Progenitor cell of endocrine pancreas (in vitro differentiated cells): ENCODE measurements at places on chromosomes 3 and 15.
A peak's percentile ranks its signal among the peaks of the same experiment; 100 is the strongest.

- DNase-seq, result no peak
Observed at GRCh38 chr3:57234613-57235575, 7.4 kb downstream of the APPL1 start.

- DNase-seq, result no peak
Observed at GRCh38 chr3:27824312-27825200, 102.4 kb upstream of the EOMES start.

DNA sequence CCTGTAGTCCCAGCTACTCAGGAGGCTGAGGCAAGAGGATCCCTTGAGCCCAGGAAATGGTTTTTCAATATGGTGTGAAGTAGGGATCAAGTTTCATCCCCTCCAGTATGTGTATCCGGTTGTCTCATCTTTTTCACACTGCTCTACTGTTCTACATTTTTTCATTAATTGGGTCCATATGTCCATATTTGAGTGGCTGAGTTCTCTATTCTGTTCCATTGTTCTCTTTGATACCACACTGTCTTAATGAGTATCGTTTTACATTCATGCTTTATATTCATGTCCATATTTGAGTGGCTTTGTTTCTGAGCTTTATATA, 81.6 kb upstream of the LRRFIP2 start:
- DNase-seq, result no peak

DNA sequence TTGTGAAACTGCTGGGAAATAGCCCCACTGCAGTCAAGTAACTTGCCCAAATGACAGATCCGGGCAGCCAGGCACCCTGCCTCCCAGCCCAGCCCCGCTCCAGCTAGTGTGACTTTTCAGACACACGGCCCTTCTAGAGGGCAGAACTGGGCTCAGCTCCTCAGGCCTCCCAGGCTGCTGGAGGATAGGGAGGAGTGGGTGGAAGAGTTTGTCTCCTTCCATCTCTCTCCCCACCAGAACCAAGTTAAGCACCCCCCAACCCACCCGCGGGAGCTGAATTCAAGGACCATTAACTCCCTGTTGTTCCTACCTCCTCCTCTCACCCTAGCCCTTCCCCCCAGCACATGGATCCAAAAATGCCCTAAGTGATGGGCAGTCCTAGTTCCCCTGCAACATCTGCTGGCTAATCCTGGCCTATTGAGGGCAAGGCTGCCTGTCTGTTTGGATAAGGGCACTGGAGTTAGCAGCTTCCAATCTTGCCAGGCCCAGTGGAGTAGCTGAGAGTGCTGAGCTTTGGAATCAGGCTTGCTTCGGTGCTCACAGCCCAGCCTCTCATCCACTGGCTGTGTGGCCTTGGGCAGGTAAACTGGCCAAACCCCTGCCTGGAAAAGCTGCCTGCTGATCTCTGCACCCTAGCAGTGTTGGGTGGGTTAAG, 3.1 kb downstream of the CCDC33 start:
- no peak for DNase-seq

- no peak for DNase-seq
Observed at GRCh38 chr3:18572809-18573208, 147.7 kb upstream of the SATB1 start.

GRCh38 chr3:175648899-175649298, 789.8 kb downstream of the NAALADL2 start:
- DNase-seq, result no peak

GRCh38 chr3:129560911-129561594, 18.1 kb downstream of the H1-8 start:
- DNase-seq, result no peak

GRCh38 chr3:45968149-45968548, 24.9 kb downstream of the CXCR6 start:
- no peak for DNase-seq

- no peak for DNase-seq
Observed at GRCh38 chr3:157746391-157746790, 243.2 kb upstream of the VEPH1 start.

DNA sequence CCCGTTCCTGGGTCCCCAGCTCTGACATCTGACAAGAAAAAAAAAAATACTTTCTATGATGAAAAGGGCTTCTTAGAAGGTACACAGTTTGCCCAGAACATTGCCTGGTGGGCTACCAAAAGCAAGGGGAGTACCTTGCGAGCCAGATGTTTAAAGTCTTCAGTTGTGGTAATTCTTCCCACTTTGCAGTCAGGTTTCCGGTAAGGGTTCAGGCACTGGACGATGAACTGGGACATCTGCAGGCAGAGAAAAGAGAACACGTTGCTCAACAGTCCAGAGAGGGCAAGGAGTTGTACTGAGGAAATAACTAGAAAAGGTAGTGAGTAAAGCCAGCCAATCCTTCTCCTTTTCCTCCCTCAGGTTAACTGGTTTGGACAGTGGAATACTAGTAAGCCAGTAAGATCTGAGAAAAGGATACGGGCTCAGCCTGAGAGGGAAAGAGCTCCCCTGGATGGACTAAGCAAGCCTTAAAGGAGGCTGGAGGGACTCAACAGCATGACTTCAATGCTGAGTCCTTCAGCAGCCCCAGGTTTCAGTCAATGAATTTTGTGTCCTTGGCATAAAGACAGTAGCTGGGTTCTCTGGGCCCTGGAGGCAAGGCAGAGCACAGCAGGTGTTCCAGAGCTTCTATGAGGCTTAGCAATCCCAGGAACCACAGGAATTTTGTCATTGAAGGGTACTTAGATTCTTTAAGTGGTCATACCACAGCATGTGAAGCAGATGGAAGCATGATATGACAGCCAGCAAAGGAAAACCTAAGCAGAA, 38.2 kb downstream of the NBEAL2 start:
- DNase-seq, result no peak

- peak; percentile 37 for DNase-seq
Observed at GRCh38 chr15:22979238-22980188, 655 bp downstream of the CYFIP1 start.

DNA sequence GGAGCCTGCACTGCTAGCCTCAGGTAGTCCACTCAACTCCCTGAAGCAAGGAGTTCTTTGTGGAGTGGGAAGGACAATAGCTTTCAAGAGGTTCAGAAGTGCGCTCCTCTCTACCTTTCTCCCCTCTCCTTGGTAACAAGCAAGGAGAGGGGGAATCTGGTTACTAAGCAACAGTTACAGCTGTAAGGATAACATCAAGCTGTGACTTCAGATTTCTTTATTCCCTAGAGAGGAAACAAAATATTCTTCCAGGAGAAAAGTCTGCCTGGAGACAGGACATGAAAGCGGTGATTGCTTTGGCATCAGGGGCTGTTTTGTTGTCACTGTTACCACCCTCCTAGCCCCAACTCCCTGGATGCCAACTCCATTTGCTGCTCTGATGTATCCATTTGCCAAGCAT, 70.4 kb downstream of the TRANK1 start:
- DNase-seq, result no peak

- peak; percentile 39 for DNase-seq
Observed at GRCh38 chr15:23035964-23036566, 3.3 kb downstream of the TUBGCP5 start.

DNA sequence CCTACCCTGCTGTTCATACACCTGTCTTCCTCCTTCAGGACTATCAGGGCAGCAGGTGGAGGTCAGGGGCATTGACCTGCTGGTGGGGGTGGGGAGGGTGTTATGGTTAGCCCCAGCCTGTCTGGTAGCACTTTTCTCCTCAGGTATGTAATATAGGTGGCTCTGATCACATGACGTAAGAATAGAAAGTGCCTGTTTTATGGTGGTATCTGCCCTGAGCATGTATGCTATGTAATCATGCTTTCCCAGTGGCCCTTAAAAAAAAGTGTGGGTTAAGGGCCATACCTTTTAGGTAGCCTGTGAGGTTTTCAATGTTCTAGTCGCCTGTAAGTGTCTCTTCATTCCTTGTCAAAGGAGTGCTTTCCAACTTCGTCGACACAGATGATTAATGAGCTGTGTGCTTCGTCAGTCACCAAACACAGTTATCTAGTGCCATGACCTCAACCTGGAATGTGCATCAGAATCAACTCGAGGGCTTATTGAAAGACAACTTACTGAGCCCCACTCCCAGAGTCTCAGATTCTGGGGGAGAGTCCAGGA, 86.3 kb downstream of the KLHL25 start:
- no peak for DNase-seq

DNA sequence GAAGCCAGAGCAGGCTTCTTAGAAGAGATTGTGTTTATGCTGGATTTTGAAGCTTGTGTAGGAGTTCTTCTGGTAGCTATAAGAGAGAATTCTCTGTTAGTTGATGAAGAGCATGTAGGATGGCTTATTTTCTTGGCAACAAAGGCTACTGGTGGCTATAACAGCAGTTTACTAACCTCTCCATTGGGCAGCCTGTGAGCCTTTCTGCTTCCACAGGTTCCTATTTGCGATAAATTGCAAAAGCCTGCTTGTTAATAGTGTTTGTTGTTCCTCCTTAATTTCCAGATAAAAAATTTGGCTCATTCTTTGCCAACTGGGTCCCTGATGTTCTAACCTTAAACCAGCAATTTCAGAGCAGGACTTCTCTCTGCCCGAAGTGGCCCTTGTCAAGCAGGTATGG, 290.6 kb upstream of the TRIM42 start:
- no peak for DNase-seq

GRCh38 chr3:50573566-50574443, 4.5 kb downstream of the HEMK1 start:
- DNase-seq, result no peak

GRCh38 chr15:40439960-40440742, 602 bp upstream of the BAHD1 start:
- DNase-seq, result no peak

DNA sequence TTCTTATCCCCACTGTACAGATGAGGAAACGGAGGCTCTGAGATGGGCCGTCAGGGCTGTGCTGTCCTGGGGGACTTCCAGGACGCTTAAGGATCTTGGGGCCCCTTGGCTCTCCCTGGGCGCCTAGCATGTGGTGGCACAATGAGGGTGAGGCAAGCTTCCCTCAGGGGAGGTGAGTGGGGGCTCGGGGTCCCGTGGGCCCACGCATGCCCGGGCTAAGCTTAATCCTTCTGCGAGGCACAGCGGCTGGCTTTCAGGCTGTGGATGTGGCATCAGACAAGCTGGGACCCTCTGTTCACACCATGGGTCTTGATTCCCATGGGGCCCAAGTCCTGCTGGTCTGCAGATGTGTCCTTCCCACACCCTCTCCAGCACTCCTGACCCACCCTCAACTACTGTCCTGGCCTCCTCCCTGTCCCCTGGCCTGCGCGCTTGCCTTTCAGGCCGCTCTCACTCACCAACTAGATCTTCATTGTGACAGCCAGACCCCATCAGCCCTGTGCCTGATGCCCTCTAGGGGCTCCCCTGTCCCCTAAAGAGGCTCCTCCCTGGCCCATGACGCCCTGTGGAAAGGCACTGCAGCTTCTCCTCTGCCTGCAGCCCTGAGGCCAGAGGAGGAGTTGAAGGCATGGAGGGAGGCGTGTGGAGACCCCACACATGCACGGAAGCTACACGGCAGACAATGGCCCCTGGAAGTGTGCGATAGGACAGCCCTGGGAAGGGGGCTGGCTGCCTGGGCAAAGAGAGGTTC, 11.3 kb downstream of the DUSP7 start:
- no peak for DNase-seq

GRCh38 chr3:184016811-184017671, 643 bp downstream of the ABCC5 start:
- DNase-seq, result peak; percentile 57

DNA sequence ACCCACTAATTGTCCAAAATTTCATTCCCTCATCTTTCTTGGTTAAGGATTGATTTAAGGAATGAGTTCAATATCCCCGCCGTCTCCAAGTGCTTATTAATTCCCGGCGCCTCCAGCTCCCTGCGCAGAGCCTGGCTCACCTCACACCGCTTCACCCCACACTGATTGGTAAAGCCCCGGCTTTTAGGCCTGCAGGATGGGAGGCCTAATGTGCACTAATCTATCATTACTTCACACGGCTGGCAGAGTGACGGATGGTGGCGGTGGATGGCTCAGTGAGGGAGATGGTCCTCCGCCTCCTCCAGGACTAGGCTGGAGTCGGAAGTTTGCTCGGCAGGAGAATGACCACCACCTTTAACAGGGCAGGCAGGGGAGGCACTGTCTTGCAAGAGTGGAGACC, 81.7 kb downstream of the MEGF11 start:
- DNase-seq, result no peak

GRCh38 chr3:87733671-87734367, 325.0 kb downstream of the CGGBP1 start:
- no peak for DNase-seq

GRCh38 chr3:132675408-132675807, 15.3 kb downstream of the UBA5 start:
- no peak for DNase-seq

DNA sequence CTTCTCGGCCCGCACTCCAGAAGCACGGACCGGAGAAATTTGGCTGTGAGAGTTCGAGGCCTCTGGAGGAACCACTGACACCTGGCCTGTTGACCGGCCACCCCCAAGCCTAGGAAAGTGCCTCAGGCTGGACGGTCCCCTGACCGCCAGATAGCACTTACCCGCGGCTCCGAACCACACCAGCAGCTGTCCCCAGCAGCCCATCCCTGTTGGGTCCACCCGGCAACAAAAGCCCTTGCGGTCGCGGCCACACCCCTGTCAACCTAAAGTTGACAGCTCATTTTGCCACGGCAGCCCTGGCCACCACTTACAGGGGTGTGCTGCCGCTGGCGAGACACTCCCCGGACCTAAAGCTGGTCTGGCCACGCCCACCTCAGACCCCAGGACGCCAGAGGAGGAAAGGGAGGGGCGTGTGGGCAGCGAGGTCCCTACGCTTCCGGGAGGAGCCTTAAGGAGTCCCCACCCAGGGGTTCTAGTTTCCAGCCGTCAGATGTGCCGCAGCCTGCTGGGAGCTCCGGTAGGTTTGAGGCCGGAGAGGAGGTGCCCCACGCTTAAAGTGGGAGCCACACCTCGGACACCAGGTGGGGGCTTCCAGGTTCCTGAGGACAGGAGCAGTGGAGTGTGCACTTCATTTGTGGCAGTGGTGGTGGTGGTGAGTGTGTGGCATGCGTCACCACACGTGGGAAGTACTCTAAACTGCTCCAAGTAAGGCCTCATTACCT, at the start of gene LTK:
Gene LTK (minus strand): TSS at position 322 of the 722 bp plus-strand sequence. CDS start 118 bp downstream, at position 204.
- no peak for DNase-seq

GRCh38 chr3:128067489-128067888, 15.3 kb downstream of the SEC61A1 start:
- DNase-seq, result no peak

- DNase-seq, result no peak
Observed at GRCh38 chr3:139948467-139948866, 13.5 kb downstream of the CLSTN2 start.

DNA sequence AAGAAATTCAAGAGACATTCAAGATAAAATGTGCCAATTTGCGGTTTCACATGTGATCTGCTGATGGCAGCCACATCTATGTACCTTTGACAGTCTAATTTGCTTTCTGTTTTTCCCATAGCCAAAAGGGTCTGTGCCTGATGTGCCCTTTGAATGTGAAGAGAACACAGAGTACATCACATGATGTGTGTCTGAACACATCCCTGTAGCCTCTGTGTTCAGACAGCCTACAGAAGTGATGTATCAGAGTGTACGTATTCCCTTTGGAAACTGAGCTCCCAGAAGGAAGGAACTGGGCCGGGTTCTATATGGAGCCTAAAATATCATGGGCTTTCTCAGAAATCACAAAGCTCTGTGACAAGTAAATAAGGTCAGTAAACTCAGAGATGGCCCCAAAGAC, 52.4 kb downstream of the BOC start:
- DNase-seq, result no peak
